ENCODE measurements at places on chromosomes 11 and 22.

GRCh38 chr11:7969756-7970646 lies 4.8 kb upstream of the NLRP10 start:
- DNase-seq = no peak

DNA sequence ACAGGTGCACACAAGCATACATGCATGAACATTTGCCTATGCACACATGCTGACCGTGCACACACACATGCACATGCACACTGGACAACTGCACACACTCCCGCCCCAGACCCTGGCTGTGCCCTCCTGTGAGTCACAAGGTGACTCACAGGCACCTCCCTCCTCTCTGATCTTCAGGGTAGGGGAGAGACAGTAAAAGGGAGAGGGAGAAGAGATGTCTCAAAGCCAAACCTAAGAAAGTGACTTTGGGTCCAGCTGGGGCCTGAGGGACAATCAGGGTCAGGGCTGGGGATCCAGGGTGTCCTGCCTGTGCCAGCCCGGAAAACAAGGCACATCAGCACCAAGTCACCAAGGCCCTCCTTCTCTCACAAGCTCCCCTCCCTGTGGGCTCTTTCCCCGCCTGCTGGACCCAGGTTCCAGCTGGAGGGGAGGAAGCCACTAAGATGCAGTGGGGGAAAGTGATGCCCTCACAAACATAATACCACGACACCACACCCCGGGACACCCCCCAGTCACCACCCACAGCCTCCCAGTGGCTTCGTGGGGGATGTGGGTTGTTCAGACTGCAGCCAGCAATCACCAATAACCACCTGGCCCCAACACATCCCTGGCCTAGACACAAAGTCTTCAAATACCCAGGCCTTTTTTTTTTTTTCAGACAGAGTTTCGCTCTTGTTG lies 39.3 kb downstream of the PDGFB start:
- no peak for DNase-seq

- DNase-seq = no peak
Measured at GRCh38 chr11:120919566-120919965, 104.3 kb upstream of the TBCEL start.

GRCh38 chr11:110755941-110756340 lies 43.7 kb upstream of the ARHGAP20 start:
- no peak for DNase-seq

- no peak for DNase-seq
Measured at GRCh38 chr11:46251954-46252353, 25.5 kb upstream of the CREB3L1 start.

DNA sequence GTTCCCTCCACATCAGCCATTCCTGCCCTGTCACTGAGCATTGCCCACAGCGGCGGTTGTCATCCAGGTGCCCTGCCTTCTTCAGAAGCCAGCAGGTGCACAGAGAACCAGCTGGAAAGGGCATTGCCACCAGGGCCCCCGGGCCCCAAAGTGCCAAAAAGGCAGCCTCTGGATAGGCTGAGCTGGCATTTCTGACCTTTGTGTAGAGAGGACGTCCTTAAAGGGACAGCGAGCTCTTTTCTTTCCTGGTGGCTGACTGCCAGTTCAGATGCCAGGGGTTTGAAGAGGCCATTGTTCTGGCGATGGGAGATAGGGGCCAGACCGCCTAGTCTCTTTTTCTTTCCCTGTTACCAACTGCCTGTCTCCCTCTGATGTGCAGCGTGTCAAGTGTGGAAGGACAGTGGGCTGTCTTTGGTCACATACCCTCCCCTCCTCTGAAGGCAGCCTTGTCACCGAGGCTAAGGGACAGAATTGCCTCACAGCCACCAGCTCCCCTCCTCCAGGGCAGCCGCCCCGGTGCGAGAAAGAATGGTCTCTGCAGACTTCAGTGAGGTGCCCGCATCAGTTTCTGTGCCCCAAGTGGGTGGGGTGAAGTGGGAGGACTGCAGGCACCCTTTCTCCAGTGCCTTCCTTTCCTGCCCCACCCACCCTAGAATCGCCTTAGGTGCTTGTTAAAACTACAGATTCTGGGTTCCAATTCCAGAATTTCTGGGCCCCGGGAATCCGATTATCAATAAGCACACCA lies 109.6 kb downstream of the SCN3B start:
- DNase-seq = no peak

DNA sequence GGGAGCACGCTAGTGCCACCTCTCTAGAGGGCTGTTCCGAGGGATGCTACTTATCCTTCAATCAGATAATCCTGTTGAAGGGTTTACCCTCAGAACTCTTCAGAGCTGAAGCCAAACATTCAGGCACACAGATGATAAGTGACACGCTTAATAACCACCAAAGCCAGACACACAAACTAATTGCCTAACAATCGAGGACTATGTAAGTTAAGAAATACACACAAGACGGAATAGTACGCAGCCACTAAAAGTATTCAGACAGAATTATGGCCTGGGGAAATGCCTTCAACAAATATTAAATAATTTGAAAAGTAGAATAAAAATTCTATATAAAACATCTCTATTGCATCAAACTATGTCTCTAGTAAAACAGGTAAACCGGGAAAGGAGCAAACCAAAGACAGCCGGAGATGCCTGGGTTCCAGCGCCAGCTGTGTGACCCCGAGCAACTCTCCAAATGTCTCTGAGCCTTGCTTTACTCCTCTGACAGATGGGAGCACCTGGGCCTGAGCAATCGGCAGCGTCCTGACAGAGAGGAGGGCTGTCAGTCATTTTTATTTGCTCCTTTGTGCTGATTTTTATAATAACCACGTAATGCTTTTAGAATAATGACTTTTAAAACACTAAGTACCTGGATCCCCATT lies 11.3 kb downstream of the LRFN4 start:
- no peak for DNase-seq

GRCh38 chr22:41907436-41908401 lies 7.2 kb downstream of the SHISA8 start:
- no peak for DNase-seq

DNA sequence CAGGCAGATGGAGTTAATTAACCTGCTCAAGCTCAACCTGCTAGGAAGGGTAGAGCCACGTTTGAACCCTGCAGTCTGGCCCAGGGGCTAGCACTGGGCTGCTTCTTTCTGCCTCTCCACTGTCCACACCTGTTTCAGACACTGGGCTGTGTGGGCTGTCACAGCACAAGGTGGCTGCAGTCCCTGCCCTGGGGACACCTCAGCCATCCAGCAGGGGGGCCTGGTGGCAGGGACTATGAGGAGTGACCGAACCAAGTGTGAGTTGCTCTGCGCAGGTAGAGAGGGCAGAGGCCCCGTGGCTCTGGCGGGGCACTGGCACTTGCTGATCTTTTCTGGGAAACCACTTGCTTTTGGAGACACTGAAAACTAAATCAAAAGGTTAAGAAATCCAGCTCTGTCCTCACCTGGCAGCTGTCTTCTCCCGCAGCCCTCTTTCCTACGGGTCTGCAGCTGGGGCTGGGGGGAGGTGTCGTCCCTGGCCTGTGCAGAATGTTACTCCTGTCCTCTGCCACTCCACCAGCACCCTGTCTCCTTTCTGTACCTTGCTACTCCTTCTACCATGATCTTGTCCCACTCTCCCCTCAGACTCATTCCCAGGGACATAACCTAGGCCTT lies 5.8 kb downstream of the BAD start:
- DNase-seq = no peak

DNA sequence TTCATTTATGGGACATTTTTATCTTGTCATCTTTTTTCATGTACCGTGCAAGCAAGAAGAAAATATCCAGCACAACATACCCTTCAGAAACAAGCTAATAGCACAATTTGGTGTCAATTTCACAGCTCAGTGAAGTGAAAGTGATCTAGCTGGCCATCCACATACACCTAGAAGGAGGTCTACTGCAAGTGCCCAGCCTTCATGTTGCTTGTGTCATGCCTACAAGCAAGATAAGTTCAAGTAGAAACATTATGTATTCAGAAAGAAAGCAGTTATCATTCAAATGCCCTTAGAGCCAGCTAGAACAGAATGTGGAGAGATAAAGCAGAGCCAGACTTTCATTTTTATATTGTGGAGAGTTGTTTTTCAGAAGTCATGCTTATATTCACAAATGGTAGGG lies 325.7 kb upstream of the PITPNB start:
- no peak for DNase-seq

All from stimulated activated naive CD4-positive, alpha-beta T cell treated with Interleukin-2 at 50 U/mL for 16 hours (primary cell).